Renal cortical epithelial cell (primary cell): ENCODE measurements at places on chromosomes 6 and 20. TPM values are rescaled to one million over a fixed set of nuclear protein-coding genes. Genes with fewer than 3 reads are reported as not detected.

Gene OOEP
- not detected in 2 replicates for total RNA-seq

Gene SNAI1
- 0.52 and 2.7 TPM in 2 replicates for total RNA-seq

Gene ETV7
- 0.40 and 0.87 TPM in 2 replicates for total RNA-seq

Gene SOBP
- 0.35 and 0.70 TPM in 2 replicates for total RNA-seq

Gene OR2B2
- not detected in 2 replicates for total RNA-seq

Gene THEMIS
- total RNA-seq = not detected in 2 replicates

Gene HRH3
- not detected in 2 replicates for total RNA-seq

Gene SIRPG
- not detected in 2 replicates for total RNA-seq

Gene PTCHD4
- total RNA-seq = 3.1 and 24.4 TPM in 2 replicates

Gene HCK
- not detected in 2 replicates for total RNA-seq

Gene CRISP2
- total RNA-seq = 0.10 TPM in 1 of 2 replicates, not detected in the other

Gene TMEM74B
- total RNA-seq = 0.17 and 0.45 TPM in 2 replicates

Gene TUBB1
- total RNA-seq = not detected in 2 replicates
